Neuronal stem cell (in vitro differentiated cells): ENCODE measurements at places on chromosomes 2 and 18.

GRCh38 chr2:109242654-109243331 is 113.8 kb downstream of the SH3RF3 start:
- no peak for DNase-seq

DNA sequence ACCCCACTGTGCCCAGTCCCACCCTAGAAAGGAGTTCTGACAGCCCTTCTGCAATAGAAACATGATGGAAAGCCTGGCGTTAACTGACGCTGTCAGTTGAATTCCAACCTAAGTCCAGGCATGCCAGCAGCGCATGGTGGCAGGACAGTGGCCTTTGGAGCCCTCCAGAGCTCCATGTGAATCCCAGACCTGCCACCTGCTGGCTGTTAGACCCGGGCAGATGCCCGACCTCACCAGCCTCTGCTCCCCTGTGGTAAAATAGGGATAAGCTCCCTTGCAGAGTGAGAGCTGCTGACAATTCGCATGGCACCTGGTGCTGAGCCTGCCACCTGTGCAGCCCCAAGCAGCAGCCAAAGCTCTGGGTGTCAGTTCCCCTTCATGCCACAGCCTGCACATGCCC is 138.6 kb downstream of the LOXHD1 start:
- DNase-seq = no peak

DNA sequence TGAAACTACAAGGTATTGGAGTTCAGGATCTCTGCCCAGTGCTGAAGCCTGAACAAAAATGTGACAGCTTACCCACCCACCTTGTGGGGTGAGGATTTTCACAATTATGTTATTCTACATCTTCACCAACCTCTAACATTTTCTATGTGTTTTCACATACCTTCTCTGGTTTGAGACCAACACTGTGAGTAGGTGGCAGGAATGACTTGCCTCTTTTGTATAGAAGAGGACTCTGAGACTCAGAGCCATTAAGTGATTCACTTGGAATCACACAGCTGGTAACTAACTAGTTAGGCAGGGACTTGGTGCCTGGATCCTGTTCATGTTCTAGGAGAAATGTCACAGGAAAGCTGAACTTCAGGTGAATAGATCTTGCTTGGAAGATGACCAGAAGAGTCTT is 14.8 kb upstream of the SRBD1 start:
- no peak for DNase-seq

- no peak for DNase-seq
These were observed 35.7 kb upstream of the CABLES1 start for GRCh38 chr18:23099621-23100020.

DNA sequence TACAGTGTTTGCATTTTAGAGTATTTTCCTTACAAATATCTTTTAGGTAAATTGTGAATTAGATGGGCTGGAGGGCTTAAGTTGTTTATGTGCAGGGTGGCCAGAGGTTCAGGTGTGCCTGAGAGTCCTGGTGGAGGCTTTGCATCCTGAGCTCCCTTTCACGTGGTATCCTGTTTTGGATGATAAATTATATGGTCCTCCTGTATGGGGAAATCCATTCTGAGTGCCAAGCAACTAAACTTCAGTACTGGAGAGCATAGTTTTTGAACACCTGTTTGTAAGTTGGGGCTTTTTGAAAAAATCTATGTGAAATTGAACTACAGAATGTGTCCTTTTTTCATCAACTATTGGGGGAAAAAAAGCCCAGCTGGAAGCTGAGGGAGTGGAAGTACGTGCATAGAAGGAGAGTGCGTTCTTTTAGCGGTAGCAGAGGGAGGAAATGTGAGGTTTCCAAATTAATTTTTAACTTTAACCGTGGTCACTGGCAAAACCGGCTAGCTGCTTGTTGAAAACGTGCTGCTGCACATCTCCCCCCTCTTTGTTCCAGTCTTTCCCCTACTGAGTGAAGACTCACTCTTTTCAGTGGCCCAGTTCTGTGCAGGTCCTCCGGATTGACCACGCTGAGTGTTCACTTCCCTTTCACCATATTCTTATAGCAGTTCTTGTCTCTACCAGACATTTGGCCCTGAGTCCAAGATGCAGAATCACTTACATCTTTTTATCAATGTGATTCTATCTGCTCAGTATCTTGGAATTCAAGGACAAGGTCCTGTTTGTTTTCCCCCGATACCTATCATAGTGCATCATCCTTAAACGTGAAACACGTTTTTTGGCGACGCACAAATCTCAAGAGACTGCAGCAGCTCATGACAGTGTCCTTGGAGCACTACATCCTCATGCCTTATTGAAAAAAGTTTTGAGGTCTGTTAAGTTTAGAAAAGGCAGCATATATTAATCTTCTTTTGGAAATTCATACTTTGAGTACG is 15.3 kb downstream of the CNOT11 start:
- DNase-seq = no peak

DNA sequence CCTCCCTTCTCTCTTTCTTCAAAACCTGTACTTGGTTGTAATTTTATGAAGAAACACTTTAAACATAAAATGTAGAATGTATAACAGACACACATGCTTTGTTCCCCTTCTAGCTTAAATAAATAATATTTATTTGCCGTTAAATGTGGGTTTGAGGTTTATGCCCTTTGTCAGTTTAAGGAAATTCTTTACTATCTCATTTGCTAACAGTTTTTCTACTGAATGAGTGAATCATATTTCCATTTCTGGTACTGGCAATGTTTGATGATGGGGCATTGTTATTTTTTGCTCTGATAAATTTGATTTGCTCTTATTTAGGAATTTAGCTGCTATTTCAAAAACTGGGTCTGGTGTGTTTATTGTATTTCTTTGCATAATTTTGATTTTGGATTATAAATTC is 555.6 kb downstream of the CCDC85A start:
- no peak for DNase-seq

- no peak for DNase-seq
These were observed 71.4 kb upstream of the LYPD6B start for GRCh38 chr2:148967056-148967455.

DNA sequence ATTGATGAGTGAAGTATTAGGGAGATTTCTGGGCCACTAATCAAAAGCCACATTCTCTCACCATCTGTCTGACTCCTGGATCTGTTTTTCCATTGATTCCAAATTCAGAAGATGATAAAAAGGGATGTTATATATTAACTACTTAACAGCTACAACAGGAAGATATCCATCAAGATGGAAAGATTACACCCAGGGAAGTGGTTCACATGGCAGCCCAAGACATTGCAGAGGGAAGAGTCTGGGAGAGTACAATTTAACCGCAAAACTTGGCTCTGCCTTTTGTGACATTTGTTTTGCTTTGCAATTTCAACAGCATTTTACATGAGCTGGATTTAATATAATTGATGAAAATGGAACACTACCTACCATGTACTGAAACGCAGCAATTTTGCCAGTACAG is 22.5 kb upstream of the TCF4 start:
- no peak for DNase-seq

- no peak for DNase-seq
These were observed 89.8 kb downstream of the PRKCE start for GRCh38 chr2:45741161-45741850.

DNA sequence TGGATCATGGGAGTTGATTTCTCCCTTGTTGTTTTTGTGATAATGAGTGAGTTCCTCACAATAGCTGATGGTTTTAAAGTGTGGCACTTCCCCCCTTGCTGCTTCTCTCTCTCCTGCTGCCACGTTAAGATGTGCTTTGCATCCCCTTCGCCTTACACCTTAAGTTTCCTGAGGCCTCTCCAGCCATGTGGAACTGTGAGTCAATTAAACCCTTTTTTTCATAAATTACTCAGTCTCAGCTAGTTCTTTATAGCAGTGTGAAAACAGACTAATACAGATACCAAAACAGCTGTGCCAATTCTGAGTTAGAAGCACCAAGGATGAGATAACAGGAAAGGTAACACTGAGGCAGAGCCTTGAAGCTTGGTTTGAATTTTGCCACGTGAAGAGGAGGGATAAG is 44.7 kb downstream of the ITSN2 start:
- DNase-seq = no peak

GRCh38 chr18:49628119-49628518 is 66.3 kb downstream of the LIPG start:
- no peak for DNase-seq

DNA sequence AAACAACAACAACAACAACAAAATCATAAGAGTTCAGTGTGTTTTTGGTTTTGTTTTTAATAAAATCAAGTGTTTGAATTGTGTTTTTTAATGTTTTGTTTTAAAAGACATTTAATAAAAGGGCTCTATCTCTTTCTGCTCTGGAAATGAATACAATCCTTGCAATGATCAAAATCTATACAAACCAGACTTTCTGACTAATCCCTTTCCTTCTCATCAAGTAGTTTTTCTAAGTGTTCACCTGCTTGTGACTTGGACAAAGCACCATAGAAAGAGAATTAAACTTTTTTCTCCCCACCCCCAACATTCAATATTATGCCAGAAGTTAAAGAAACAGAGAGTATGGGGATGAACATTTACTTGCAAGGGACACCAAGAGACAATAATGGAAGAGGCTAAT is 61.4 kb downstream of the KCTD18 start:
- DNase-seq = no peak

GRCh38 chr2:213834331-213834730 is 550.1 kb downstream of the SPAG16 start:
- DNase-seq = no peak

GRCh38 chr18:77031662-77032061 is 100.9 kb downstream of the MBP start:
- DNase-seq = no peak

DNA sequence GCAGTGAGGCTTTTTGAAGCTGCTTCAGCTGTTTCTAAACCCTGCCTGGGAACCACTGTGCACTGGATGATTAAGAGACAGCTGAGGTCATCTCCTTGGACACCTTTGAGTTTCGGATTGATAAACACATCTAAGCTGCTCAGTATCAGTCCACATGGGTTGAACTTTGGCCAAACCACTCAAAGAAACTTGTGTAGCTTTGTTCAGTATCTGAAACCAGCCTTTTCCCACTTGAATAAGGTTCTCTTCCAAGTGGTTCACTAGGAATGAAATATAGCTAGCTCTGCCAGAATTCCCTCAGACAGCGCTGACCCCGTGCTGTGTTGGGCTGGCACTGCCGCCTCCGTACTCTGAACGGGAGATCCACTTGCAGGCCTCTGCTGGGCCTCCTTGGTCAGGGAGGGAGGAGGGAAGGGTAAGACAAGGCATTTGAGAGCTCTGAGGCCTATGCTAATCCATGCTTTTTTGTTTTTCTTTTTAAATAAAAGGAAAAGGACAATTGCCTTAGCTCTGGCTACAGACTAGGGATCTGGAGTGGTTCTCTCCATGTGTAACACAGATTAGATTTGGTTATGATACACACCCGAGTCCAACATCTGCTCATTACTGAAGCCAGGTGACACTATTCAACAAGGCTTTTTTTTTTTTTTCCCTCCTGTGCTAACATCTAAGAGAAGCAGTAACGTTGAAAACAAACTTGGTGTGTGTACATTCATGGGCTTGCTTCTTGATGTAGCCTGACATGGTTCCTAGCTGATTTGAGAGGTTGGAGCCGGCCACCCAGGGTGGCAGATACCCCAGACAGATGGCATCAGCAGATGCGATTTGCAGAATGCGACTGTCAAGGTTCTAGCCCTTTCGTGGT is 67.7 kb downstream of the NCK2 start:
- DNase-seq = peak; percentile 6

- DNase-seq = no peak
These were observed 307.3 kb upstream of the MEIS1 start for GRCh38 chr2:66127656-66128055.

DNA sequence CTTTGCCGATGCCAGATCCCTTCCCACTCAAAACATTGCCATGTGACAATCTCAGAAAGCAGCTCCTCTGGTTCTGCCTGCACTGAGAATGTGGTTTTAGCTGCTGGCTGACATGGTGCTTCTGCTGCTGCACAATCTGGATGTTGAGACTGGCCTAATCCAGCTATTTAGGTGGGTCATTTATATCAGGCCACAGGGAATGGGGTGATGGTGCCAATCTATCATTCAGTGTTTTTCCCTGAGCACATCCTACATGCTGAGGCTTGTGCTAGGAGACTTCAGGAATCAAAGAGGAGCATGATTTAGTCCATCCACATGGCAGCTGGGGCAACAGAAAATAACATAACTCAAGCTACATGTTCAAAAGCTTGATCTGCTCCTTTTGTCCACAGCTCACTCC is 144.7 kb downstream of the CYRIA start:
- no peak for DNase-seq

DNA sequence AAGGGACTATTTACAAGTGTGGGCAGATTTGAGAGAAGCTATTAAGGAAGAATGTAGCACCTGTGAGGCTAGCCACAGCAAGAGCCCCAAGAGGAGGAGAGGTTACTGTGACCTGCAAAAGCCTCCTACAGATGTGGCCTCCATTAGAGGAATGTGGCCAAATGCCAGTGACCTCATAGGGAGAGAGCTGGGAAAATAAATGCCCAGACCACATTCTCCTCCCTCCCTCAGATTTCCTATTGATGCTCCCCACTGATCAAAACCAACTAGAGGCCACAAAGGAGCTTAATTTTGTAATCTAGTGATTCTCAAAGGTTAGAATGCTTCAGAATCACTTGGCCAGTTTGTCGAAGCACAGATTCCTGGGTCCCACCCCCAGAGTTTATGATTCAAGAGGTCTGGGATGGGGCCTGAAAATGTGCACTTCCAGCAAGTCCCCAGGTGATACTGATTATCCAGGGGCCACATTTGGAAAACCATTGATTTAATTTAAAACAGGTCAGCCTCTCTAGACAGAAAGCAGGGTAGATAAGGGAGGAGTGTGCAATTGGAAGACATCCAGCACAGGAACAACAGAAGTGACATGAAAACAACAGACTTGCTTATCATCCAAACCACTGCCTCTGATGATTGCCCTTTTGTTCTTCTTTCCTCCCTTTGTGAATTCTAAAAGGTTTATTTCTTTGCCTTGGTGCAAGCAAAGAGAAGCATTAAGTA is 61.2 kb upstream of the RBBP8 start:
- DNase-seq = no peak

- no peak for DNase-seq
These were observed 79.9 kb downstream of the GALNT14 start for GRCh38 chr2:31058096-31059035.

DNA sequence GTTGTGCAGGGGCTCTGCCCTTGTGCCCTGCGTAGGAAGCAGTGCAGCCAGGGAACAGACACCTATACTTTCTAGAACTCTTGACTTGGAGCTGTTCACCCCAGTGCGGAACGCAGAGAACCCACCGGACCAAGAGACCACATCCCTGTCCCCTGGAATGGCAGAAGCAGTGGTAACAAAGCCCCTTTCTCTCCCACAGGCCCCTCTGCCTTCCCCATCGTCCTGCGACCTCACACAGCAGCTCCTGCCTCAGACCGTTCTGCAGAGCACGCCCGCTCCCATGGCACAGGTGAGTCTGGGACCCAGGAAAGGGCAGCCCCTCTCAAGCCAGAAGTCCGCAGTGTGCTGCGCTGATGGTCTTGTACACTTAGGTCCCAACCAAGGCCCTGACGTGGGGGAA is 24.6 kb upstream of the RPL31 start:
- no peak for DNase-seq

GRCh38 chr2:218383892-218384519 is 1.9 kb downstream of the SLC11A1 start:
- no peak for DNase-seq

- no peak for DNase-seq
These were observed 20.8 kb upstream of the MGAT4A start for GRCh38 chr2:98751748-98752147.

GRCh38 chr2:191931329-191931728 is 84.4 kb upstream of the CAVIN2 start:
- DNase-seq = no peak

GRCh38 chr2:14137643-14138042 is 494.9 kb upstream of the LRATD1 start:
- no peak for DNase-seq

GRCh38 chr2:1796232-1796930 is 52.1 kb upstream of the PXDN start:
- no peak for DNase-seq
